DMS79 (cell line): ENCODE measurements at places on chromosomes 5 and 9.

DNA sequence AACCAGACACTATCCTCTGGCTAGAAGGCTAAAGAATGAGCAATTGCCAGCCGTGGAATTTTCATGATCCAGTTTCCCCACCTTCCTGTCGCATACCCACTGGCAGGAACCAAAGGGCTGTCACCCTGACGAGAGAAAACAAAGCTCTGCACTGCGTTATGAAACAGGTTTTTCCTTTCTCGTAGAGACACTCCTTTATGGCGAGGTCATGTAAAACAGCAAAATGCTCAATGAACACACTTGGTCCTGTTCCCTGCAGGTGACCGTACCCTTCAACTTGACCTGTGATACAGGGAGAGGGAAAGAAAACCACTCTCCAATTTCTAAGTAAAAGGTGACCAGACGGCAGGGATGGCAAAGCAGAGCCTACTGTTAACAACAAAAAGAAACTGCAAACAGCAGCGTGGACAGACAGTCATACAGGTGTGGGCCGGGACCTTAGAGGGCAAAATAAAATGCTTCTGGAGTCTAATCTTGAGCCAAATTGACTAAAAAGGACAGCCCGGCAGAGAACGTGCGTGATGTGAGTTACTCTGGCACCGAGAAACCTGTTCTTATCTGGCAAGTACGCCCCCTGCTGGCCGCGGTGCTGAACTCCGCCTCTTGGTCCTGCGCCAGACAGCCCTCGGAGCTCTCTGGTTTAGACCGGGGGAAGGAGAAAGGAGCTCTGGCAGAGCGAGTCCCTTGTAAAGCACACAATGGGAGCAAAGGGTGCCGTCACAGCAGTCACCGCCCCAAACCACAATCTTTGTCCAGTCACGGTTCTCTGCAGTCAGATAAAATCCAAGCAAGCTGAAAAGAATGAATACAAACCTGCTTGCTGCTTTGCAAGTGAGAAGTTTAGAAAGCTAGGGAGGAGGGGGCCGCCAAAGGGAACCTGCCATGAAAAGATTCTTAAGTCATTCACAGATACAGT, 98.9 kb downstream of the EFNA5 start:
- DNase-seq = peak; percentile 77

DNA sequence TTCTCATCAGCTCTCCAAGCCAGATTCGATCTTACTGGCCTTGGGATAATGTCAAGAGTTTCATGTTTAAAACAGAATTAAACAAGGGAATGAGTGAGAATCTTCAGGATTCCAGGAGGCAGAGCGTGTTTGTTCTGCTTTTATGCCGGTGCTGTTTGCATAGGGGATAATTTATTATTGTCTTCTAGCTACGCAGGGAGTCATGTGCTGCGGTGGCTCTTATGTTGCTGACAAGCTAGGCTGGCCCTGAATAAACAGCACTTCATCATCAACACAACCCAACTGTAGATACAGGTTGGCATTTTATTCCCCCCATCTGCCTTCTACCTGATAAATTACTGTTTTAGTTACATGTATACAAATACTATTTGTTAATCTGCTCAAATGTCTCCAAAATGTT, 47.1 kb upstream of the PCA3 start:
- no peak for DNase-seq

GRCh38 chr9:136354592-136355085, 8.9 kb downstream of the DNLZ start:
- no peak for DNase-seq

- DNase-seq = no peak
These were observed 33.5 kb downstream of the SPEF2 start for GRCh38 chr5:35651002-35651756.

GRCh38 chr9:89716559-89716958, 111.7 kb downstream of the GADD45G start:
- DNase-seq = no peak

GRCh38 chr9:126690431-126691051, 76.8 kb downstream of the LMX1B start:
- DNase-seq = no peak

- DNase-seq = peak; percentile 71
These were observed 33.4 kb upstream of the NCS1 start for GRCh38 chr9:130138791-130139190.

DNA sequence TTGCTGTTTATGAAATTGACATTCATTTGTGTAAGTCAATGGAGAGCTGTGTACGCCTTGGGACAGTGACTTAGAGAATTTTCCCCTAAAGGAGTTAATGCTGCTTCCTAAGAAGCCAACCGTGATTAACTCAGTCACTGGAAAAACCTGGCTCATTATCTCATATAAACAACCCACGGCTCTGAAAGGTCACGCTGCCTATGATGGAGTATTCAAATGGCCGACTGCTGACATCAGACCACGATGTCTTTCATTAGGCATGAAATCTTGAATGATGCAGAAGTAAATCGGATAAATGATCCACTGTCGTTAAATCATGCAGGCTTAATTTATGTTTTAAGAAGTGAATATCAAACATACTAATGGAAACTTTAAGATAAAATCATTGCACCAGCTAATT, 603.7 kb downstream of the RAB3C start:
- no peak for DNase-seq

DNA sequence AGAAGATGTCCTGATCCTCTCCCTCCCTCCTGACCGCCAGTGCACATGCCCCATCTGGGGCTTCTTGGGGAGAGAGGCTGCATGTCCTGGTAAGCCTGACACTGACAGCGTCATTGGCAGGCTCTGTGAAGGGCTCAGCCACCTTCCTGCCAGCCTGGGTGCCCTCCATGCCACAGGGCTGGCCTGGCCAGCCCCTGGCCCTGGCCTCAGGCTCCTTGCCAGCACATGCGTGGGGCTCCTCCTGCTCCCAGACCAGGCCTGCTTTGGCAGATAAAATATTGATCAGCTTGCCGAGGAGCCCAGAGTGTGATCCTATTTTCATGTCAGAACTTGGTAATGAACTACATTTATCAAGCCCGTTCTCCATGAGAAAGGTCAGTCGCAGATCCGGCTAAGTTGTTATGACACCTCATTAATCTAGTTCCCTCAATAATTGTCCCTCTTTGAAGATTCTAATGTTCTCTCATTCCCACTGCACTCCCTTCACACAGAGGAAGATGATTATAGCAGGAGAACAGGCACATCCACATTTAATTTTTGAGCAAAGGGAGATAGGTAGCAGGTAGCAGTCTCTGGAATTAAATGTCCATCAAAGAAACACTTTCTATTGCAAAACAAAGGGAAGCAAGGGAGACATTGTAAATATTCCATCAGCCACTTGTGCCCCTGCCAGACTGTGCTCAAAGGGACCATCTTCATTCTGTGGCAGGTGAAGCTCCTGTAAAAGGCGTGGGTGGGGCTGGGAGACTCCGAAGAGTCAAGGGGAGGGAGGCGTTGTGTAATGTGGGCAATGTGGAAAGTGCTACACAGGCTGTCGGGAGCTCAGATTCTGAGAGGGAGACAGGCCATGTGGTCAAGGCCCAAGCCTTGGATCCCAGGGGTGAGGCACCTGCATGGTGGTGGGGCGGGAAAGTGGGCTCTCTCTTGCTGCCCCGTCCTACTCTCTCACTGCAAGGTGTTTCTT, 272.0 kb downstream of the HSPA4 start:
- no peak for DNase-seq

GRCh38 chr9:131727795-131728545, 11.9 kb downstream of the RAPGEF1 start:
- DNase-seq = no peak

- DNase-seq = peak; percentile 56
These were observed 1.5 kb downstream of the SH3GLB2 start for GRCh38 chr9:129026442-129027223.

DNA sequence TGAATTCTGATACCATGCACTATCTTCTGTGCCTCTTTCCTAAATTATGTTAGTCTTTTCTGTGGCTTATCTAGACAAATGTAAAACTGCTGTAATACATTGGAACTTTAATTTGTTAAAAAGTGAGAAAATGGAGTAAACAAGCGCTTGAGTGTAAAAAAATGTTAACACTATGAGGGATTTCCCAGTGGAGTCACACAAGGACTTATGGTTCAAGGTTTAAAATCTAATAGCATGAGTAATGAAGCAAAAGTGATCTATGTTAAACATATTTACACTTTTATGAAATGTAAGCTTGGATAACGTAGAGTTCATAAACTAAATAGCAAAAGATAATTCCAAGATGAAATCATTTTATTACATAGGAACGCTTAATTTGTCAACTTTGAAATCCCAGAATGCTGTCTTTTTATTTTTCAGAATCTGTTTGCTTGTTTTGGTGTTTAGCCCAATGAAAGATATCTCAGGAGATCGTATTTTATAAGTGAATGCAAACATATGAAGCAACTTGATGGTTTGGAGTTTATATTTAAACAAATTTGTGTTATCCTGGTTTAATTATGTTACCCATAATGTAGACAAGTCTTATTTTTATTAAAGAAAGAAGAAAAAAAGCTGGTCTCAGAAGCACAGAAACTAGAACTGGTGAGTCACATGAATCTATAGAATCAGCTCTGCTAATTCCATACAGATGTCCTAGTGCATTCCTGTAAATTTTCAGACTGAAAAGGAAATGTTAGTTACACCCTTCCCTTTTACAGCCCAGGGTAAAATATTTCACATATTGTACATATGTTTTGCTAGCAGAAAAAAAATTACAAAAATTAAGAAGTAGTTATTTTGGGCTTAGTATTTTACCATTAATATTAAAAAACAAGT, 34.2 kb upstream of the FBN2 start:
- DNase-seq = no peak

GRCh38 chr5:161165998-161166660, 314.1 kb upstream of the ATP10B start:
- DNase-seq = no peak

DNA sequence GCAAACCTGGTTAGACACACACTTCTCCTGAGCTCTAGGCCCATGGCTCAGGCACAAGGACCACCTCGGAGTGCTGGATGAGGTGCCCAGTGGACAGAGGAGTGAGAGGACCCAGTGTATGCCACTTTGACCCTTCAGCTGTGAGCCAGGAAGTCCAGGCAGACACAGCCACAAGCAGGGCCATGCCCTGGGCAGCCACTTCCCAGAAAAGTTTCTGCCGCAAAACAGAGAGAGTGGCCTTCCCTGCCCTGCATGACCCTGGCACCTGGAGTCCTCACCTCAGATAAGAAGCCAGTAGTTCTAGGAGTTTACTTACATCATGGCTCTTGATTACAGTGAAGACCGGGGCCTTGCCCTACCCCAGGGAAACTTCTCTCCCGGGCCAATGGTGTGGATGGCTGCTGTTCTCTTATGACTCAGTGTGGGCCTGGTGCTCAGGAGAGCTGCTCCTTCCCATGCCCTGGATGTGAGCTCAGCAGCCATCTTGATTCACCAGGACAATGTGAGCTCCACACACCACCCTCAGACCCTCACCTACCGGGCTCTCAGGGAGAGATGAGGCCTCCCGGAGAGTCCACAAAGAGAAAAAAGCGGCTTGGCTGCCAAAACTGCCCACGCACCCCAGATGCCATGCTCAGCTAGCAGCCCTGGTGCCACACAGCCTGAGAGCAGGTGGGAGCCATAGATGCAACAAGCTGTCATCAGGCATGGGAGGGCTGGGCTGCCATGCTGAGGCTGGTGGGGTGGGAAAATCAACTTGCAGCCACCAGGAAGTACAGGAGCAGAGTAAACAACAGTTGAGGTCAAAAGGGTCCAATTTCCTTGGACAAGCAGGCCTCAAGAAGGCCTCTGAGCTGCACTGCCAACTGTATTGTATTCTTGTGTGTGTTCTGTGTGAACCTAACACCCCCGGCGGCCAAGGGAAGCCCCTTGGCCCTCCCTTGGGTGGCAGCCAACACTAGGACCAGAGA, 11.7 kb upstream of the IRF1 start:
- no peak for DNase-seq

DNA sequence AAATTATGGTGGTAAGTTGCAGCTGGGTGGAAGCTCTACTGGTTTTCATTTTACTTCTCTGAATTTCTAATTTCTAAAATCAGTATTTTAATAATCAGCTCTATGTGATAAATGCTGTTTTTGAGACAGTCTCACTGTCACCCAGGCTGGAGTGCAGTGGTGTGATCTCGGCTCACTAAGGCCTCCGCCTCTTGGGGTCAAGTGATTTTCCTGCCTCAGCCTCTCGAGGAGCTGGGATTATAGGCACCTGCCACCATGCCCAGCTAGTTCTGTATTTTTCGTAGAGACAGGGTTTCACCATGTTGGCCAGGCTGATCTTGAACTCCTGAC, 1.5 kb upstream of the RALGDS start:
- DNase-seq = no peak

GRCh38 chr5:115555084-115555633, 10.6 kb upstream of the FEM1C start:
- no peak for DNase-seq

GRCh38 chr9:81613002-81613812, 76.1 kb downstream of the TLE1 start:
- no peak for DNase-seq

- DNase-seq = no peak
These were observed 19.7 kb upstream of the GRIA1 start for GRCh38 chr5:153470736-153471135.

- DNase-seq = no peak
These were observed 19.3 kb upstream of the IGFBPL1 start for GRCh38 chr9:38443597-38443996.

DNA sequence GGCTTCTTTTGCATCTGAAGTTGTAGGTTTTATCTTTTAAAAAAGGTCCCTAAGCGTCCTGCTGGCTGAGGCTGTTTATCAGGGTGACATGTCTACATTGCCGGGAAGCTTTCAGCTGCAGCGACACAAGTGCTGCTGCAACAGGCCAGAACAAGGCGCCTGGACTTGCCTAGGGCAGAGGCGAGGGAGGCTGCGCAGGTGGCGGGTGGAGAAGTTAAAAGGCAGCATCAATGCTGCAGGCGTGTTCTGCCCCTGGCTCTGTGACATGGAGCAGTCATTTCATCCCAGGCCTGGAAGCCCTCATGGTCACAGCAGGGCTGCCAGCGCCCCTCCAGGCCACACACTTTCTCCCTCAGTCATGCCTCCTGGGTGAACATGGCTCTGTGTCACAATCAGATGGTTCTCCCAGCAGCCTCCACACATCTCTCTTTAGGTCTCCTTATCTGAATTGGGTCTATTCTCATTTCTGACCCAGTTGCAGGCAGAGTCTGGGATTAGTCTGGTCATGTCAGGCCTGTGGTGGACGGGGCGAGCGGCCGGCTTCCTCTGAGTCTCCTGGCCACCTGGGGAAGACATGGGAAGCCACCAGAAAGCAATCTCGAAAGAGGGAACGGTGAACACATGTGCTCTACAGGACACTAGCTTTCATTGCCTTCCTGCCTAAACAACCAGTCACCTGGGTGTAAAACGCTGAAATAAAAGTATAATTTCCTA, 41.3 kb downstream of the IRX2 start:
- DNase-seq = no peak

GRCh38 chr9:123925819-123926218, 4.1 kb downstream of the DENND1A start:
- DNase-seq = no peak

DNA sequence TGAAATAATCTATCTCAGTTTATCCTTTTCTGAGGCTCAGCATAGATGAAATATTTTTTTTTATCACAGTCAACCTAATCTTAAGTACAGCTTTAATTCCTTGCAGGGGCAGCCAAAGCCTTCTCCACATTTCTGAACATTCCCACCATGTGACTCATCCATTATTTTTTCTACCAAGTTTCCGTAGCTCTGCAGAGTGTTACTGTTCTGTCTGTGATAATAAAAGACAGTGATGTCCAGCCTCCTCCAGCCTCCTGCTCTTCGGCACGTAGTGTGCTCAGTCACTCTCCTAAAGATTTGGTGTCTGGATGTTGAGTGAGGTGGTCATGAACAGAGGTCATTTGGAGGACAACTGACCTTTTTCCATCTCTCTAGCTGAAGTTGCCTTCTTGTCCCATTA, 338.1 kb upstream of the ADAMTS16 start:
- no peak for DNase-seq

- no peak for DNase-seq
These were observed 193.0 kb downstream of the AOPEP start for GRCh38 chr9:94919376-94920098.

- DNase-seq = no peak
These were observed 13.9 kb downstream of the C9orf50 start for GRCh38 chr9:129607027-129607387.
